Central memory CD4-positive, alpha-beta T cell (primary cell): ENCODE measurements at places on chromosomes 12 and 14.

GRCh38 chr14:74962493-74962892 lies 7.1 kb upstream of the PGF start:
- no peak for DNase-seq

DNA sequence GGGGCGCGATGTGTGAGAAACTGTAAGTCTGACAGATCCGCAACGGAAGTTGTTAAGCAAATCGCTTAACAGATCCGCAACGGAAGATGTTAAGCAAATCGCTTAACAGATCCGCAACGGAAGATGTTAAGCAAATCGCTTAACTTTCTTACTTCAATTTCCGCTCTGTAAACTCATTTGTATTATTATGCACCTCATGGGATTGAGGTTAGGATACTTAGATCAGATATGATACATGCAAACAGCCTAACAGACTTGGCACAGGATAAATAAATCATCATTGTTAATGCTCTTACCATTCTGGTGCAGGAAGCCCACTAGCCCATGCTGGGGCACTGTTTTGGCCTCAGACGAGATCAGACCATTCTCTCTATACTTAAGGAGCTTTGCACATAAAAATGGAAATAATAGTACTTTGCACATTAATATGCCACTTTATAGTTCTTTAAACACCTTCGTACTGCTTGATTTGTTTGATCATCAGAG lies 399 bp downstream of the NCAPD2 start:
- DNase-seq, result no peak

GRCh38 chr14:105180592-105181548 lies at the start of gene NUDT14:
Gene NUDT14 (minus strand): TSS chr14:105181312. CDS start chr14:105181209, 103 bp downstream.
- DNase-seq, result peak; percentile 78

GRCh38 chr12:118188690-118189371 lies 52.9 kb downstream of the PEBP1 start:
- no peak for DNase-seq

GRCh38 chr14:36660736-36661505 lies 739 bp upstream of the PAX9 start:
- no peak for DNase-seq

DNA sequence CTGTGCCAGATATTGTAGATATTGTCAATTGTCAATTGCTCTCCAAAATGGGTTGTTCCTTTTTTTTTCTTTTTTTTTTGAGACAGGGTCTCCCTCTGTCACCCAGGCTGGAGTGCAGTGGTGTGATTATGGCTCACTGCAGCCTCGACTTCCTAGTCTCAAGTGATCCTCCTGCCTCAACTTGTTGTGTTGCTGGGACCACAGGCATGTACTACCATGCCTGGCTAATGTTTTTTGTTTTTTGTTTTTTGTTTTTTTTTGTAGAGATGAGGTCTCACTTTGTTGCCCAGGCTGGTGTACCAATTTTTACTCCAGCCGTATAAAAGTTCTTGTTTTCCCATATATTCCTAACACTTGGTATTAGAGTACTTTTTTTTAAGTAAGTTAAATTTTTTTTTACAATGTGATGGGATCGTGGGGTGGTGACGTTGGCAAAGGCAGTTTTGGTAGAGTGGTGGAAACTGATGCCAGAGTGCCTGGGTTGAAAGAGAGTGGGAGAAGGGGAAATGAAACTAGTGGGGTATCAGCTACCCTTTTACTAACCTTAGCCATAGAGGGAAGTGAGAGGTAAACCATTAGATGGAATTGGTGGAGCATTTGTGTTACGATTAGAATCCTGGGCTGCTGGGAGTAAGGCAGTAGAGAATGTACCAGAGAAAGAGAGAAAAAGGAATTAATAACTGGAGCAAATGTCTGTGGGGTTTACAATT lies 33.0 kb upstream of the CFAP54 start:
- no peak for DNase-seq

DNA sequence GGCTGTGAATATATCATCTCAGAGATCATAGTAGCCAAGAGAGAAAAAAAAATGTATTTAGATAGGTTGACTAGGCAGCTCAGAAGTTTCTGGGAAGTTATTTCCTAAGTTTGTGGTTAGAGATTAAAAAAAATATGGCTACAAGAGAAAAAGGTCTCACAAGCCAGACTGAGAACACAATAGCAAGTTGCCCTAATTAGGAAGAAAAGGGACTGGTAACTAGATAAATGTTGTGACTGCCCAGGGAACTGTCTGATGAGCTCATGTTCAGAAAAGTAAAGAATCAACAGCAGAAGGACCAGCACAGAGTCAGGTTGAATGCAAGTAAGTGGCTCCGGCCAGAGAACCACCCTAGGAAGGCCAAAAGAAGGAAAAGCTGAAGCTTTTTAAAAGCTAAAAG lies 256.6 kb downstream of the PRKD1 start:
- DNase-seq, result no peak

DNA sequence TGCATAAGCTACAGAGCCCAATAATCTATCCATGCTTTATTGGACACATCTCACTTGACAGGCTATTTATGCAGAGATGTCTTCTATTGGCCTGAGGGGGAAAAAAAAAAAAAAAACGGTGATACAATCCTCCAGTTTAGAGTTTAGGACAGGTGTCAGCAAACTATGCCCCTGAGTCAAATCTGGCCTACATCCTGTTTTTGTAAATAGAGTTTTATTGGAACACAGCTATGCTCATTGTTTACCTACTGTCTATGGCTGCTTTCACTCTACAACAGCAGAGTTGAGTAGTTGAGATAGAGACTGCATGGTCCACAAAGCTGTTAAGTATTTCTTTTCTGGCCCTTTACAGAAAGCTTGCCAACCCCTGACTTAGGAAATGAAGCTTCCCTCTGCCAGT lies 403.1 kb downstream of the C12orf75 start:
- no peak for DNase-seq

DNA sequence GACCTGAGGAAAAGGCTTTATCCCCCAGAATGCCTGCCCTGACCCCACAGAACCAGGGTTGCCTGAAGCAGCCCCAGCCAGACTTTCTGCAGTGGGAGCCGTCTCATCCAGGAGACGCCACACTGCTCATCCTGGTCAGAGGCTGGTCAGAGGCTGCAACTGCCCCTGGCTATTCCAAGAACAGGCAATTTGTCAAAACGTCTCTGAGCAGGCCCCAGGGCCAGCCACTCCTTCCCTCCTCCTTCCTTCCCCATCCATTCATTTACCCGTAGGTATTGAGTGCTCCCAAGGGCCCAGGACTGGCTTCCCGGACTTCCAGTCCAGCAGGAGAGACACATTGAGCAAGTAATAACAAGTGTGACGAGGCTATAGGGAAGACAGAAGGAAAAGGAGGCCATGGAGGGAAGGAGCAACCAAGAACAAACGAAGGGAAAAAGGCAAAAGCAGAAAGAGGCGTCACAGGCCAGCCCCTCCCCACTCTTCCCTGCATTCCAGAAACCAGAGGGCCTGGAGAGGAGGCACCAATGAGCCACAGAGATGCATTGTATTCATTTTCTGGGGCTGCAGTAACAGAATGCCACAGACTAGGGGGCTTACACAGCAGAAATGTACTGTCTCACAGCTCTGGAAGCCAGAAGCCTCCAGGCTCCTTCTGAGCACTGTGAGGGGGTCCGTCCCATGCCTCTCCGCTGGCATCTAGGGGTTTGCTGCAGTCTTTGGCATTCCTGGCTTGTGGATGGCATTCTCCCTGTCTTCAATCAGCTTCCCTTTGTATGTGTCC lies 21.0 kb upstream of the CD9 start:
- no peak for DNase-seq

DNA sequence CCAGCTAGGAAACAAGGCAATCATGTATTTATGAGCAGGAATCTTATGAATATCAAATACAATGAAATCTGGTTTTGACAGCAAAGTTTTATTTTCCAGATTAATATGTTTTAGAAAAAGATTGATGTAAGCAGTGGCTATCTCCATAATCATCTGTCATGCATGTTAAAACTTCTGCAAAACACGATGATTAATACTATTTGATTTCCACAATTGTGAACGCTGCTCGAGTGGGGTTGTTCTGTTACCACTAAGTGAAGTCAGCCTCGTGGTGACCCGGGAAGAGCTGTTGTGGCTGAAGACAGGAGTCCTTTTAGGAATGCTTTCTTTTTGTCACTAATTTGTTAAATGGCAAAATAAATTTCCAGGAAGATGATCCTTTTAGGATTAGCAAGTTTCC lies 9.4 kb downstream of the CFAP251 start:
- DNase-seq, result no peak
